ENCODE measurements at places on chromosomes 6 and 20. TPM values are rescaled to one million over a fixed set of nuclear protein-coding genes. Genes with fewer than 3 reads are reported as not detected.

GRCh38 chr6:116783852-116784251 lies 18.3 kb upstream of the FAM162B start:
- DNase-seq: no peak

Gene DNAAF9
- 7.4 TPM for total RNA-seq

- DNase-seq: no peak
These were observed 914.1 kb upstream of the GJE1 start for GRCh38 chr6:141218583-141218982.

- no peak for DNase-seq
These were observed 3.2 kb downstream of the GFOD1 start for GRCh38 chr6:13484138-13484708.

GRCh38 chr20:63483834-63484233 lies 11.4 kb upstream of the KCNQ2 start:
- DNase-seq: peak; percentile 40
